Epithelial cell of esophagus (primary cell): ENCODE measurements at places on chromosomes 4 and X.

DNA sequence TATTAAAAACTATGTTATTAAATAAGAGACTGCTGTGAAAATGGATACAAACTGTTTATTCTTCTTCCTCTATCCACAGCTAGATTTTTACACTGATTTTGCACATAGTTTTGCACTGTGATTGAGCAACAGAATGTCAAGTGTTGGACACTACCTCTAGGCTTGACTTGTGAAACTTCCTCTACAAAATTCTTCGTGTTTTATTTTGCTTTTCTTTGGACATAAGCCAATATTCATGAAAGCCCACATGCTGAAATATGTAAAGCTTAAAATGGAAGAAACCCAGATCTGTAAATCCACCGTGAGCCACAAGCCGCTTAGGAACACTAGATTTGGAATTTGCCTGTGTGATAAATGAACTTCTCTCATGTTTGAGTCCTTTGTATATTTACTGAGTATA, 849.4 kb downstream of the FSTL5 start:
- DNase-seq, result no peak

DNA sequence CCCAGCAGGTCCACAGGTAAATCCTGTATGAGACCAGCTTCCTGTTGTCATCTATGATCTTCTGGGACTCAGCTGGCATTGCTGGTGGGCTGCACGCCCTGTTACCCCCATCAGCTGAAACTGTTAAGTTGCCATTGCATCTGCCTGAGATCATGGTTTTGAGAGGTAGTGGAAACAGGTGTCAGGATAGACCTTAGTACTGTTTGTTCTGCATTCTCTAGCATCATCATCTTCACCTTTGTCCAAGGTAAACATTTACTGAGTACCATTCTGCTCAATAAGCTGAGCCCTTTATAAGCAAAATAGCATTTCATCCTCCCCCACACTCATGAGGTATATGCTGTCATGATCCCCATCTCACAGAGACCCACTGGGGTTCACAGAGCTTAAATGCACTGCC, 42.9 kb upstream of the PROM1 start:
- DNase-seq, result no peak

- DNase-seq, result no peak
These were observed 28.5 kb downstream of the GBA3 start for GRCh38 chr4:22721204-22721603.

DNA sequence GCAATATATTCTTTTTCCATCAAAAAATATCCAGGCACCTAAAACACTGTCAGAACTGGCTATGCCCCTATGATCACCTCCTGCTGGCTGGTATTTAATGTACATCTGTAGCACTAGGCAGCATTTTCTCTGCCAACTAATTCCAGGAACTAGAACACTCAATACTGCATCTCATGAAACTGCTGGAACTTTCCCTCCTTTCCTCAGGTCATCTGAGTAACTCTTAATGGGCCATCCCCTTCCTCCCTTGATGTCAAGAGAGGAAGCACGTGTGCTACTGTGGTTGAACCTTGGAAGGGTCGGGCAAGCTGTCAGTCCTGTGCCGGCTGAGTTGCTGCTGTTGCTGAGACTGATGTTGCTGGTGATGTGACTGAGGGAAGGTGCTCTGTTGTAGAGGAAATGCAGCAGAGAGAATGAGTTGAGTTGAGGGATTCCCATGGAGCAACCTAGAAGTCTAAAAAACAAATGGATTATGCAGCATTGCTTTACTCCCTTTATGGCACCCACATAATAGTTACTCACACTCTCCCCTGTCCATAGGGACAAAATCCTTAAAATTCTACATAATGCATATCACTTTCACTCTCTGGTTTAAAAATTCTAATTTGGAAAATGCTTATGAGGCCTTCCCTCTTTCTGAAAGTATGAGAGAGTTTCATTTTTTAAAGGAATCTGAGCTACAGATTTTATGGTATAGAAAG, 39.5 kb downstream of the TMEM165 start:
- DNase-seq, result peak; percentile 32

DNA sequence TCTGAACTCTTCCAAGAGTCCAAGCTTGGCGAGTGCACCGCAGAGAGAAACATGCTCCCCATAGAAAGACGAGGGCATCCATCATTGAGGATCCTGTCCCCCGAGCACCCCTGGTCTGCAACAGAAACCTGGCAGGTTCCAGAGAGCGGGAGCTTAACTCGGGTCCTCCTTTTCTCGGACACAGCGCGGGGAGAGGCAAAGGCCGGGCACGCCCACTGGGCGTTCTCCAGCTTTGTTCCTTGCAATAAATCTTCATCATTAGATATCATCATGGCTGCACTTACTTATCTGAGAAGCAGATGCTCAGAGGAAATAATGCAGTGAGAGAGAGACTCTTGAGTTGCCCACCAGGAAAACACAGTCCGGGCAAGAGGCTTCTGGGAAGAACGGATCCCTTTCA, 90.1 kb upstream of the PSAPL1 start:
- no peak for DNase-seq

DNA sequence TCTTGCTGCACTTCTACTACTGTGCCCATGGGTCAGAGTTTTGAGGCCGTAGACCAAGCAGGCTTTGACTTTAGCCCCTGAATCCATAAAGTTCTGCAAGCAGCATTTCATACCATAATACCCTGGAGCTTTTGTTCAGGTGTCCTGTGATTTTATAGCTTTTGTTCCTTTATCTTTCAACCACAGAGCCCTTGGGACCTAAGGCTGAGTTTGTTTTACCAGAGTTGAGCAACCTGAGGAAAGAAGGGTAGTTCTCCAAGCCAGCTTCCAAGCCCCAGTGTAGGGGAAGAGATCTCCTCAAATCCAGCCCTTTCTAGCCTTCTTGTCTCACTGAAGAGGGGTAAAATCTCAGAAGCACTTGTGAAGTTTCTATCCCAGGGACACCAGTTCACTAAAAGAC, 35.1 kb downstream of the MAGED2 start:
- DNase-seq, result no peak

GRCh38 chrX:130024127-130024526, 41.7 kb downstream of the BCORL1 start:
- peak; percentile 69 for DNase-seq

DNA sequence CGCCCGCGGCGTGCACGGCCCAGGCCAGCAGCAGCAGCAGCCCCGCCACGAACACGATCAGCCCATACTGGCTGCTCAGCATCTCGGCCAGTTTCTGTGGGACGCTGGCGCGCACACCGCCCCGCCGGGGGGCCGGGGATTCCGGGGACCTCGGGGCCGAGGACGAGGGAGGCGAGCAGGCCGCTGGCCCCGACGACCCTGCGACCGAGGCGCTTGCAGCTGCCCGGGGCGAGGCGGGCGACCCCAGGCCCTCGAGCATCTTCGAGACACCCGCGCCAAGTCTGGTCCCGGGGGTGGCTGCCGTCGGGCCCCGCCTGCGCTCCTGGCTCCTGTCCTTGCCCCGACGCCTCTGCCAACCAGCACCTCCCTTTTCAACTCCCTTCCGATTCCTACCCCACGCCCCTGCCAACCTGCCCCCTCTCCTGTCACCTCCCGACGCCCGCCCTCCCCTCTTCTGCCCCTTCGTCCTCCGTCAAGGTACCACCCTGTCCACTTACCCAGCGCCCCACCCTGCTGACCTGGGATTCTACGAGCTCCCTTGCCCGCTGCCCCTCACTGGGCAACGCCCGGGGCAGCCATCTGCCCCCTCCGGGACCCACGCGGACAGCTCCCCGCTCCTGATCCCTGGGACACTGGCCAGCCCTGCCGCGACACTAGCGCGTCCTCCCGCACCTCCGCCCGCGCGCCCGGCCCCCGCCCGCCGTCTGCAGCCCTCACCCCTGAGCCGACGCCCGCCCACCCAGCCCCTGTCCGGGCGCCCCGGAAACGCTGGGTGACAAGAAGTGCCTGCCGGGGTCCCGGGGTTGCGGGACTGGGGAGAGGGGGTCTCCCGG, at the start of gene OTOP1:
Gene OTOP1 (minus strand): TSS at position 324 of the 833 bp plus-strand sequence. CDS start 65 bp downstream, at position 259.
- DNase-seq, result no peak

GRCh38 chr4:28278676-28279075, 1418.0 kb downstream of the STIM2 start:
- peak; percentile 16 for DNase-seq

DNA sequence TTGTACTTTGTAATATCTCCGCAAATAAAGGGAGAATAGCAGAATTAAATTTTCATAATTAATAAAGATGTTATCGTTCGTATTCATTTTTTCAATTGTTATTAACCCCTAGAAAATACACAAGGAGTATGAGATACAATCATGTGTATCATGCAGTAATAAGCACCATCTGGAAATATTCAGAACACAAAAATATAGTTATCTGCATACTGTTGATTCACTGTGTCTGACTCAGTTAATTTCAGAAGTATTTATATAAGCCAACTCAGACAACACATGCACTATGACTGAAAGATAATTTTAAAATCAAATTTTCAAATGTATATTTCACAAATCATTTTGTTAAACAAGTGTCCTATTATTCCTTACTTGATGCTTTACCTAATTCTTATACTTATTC, 1954.8 kb downstream of the ARAP2 start:
- DNase-seq, result no peak

GRCh38 chr4:152678841-152679240, 956 bp downstream of the TMEM154 start:
- peak; percentile 37 for DNase-seq

- no peak for DNase-seq
These were observed 266.4 kb downstream of the PRR32 start for GRCh38 chrX:127085939-127086338.

- DNase-seq, result peak; percentile 30
These were observed 51.5 kb upstream of the TRPC3 start for GRCh38 chr4:122003335-122003734.
